ENCODE measurements at places on chromosomes 4 and X.

DNA sequence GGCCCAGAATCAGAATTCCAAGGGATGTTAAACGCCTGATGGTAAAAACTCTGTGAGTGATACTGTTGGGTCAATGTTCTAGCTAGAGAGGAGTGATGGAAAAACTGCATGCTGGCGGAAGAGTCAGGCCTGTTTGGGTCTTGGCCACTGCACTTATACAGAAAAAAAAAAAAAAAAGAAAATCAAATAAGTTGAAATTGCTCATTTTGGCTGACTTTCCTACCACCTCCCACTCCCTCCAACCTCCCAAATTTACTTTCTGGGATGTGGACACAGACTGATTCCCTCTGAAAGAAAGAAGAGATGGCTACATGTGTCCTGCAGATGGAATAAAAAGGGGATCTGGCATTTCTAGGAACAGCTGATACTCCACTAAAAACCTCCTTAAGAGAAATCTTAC lies 234.1 kb upstream of the GIMD1 start:
- no peak for DNase-seq

DNA sequence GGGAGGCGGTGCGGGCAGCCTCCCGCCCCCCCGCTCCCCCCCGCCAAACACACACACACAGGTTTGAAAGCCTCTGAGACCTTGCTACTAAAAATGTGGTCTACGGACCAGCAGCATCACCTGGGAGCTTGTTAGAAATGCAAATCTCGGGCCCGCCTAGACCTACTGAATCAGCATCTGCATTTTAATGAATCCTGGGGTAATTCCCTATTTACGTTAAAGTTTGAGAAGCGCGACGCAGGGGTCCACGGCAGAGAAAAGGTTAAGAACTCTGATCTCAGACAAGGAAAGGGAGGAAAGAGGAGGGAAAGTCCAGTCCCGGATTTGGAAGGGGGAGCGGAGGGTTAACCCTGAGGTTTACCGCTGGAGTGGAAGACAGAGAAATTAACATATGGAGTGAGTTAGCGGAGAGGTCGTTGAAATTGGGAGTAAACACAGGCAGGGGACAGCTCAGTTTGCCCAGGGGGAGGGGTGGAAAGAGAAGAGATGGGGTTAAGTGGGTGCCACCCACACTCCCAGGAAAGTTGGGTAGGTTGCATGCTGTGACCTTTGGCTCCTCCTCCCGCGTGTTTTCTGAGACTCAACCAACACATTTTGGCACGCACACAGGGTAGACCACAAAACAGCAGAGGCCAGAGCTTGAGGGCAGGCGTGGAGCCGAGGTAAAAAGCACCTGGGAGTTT lies 483.6 kb downstream of the BCOR start:
- DNase-seq, result peak; percentile 46

- no peak for DNase-seq
These were observed 69.8 kb downstream of the GPR101 start for GRCh38 chrX:136963973-136964372.

- DNase-seq, result no peak
These were observed 2268.3 kb downstream of the ARAP2 start for GRCh38 chr4:33975995-33976394.

GRCh38 chr4:104818579-104818978 lies 323.9 kb upstream of the CXXC4 start:
- DNase-seq, result no peak

DNA sequence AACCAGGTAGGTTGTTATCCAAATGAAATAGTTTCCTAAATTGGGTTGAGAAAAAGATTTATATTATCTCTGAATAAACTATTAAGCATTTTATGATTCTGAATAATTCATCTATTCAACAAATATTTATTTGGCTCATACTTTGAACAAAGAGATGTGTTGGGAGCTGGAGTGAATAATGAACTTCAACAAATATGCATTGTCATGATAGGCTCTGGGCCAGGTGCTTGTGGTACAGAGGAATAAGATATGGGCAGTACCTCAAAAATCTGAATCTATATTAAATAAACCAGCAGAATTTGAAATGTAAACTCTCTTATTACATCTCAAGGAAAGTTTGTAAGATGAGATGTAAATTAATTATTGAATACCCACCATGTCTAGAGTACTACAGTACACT lies 75.7 kb upstream of the DCLK2 start:
- no peak for DNase-seq

All from stimulated activated CD8-positive, alpha-beta memory T cell treated with anti-CD3 and anti-CD28 coated beads, Interleukin-2, amount 100 ng/mL, for 48 hours (primary cell).